Pancreas (tissue), 10 donors: ENCODE measurements at places on chromosomes 12 and 14.

- DNase-seq = no peak
Measured at GRCh38 chr12:67705394-67706370, 57.1 kb downstream of the DYRK2 start.

- no peak for DNase-seq
Measured at GRCh38 chr12:66449531-66449930, 147.2 kb downstream of the HELB start.

DNA sequence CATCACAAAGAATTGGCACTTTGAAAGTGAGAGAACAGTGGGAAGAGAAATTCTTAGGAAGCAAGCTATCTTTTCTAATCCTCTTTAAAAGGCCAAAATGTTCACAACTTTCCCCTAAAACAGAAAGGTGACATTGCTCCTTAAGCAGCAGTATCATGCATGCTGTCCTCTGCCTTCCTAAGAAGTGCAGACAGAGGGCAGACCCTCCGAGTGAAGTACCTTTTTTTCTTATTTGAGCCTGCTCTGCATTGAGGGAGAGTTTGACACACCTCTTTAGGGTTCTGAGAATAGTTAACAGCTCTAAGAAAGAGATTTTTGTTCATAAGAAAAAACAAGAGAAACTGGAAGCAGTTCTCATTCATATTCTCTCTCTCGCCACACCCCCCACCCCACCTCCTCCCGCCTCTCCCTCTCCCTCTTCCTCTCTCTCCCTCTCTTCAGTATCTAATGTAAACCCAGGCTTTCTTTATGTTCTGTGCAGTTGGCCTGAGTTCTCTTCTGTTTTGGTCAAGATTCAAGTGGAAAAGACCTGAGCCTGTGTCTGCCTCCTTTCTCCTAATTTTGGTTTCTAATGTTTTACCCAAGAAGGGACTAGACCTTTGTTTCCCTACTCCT lies 709.1 kb downstream of the DIO2 start:
- DNase-seq = no peak

GRCh38 chr12:25382311-25383106 lies 131.8 kb upstream of the KRAS start:
- DNase-seq = no peak

GRCh38 chr12:6768990-6769389 lies 2.8 kb downstream of the PTMS start:
- DNase-seq = no peak

DNA sequence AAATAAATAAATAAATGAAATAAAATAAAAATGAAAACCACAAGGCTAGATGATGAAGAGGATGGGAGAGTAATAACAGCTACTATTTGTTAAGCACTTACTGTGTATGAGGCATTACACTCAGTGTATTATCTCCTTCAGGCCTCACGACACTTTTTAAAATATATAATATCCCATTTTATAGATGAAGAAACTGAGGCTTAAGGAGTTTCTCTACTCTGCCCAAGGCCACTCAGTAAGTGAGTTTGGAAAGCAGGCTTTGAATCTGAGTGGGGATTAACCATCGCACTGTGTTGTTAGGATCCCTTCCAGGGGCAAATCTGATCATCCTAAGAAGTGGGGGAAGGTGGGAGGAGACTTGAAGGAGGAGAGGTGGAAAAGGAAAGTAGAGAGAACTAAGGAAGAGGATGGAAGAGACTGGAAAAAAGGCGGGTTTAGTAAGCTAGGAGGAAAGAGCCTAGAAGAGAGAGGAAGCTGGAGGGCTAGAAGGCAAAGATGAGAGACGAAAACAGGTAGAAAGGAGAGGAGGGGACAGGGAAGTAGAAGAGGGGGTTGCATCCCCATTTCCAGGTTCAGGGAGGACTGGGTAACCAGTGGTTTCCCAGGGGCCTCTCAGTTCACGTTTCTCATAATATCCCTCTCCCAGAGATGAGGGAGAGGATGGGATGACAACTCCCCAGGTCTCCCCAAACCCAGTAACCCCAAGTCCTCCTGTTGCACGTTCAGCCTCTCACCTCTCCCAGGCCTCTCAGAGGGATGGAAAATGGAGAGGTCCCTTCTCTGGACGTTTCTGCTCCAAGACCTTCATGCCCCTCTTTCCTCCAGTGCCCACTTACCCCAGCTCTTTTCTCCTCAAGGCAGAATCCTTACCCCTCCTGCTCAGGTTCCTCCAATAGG lies 1.7 kb downstream of the STAT6 start:
- DNase-seq = no peak

DNA sequence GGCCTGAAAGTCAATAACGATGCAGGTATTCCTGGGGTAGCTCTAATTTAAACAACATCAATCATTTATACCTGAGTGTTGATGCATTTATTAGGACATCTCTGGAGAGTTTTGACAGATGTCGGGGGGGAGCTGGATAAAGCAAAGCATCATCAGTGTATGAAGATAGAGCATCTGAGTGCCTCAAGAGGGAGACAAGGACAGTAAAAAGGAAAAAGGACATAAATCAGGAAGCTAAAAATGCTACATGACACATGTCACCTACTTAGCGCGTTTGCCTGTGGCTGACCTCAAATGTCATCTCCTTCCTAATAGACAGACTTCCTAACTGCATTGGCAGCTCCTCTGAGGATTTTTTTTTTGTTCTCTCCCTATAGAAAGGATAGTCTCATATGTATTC lies 259.5 kb upstream of the PKP2 start:
- DNase-seq = no peak

DNA sequence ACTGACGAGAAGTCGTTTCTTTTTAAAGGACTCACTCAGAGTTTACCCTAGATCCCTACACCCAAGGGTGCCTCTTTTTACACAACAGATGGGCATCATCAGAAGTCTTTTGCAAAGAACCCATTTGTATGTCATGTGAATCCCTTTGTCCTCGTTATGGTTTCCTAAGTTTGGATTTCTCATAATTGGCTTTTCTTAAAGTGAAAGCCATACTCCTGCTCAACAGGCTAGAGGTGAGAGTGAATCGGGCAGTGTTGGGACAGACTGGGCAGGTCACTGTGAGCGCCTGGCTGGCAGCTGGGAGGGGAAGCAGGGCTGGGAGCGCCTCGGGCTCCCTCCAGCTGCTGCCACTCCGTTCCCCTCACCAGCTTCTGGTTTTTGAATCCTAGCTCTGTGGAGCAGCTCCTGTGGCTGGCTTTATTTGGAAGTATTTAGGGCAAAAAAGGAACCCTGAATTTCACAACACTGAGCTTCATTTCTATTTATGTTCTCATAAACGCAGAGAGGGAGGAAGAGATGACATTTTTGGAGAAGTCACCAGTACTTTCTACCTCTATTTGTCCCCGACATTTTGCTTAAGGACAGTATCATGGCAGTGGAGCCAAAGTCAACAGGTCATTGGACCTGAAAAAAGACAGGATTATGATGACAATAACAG lies 63.8 kb upstream of the ACTN1 start:
- DNase-seq = peak; percentile 76

DNA sequence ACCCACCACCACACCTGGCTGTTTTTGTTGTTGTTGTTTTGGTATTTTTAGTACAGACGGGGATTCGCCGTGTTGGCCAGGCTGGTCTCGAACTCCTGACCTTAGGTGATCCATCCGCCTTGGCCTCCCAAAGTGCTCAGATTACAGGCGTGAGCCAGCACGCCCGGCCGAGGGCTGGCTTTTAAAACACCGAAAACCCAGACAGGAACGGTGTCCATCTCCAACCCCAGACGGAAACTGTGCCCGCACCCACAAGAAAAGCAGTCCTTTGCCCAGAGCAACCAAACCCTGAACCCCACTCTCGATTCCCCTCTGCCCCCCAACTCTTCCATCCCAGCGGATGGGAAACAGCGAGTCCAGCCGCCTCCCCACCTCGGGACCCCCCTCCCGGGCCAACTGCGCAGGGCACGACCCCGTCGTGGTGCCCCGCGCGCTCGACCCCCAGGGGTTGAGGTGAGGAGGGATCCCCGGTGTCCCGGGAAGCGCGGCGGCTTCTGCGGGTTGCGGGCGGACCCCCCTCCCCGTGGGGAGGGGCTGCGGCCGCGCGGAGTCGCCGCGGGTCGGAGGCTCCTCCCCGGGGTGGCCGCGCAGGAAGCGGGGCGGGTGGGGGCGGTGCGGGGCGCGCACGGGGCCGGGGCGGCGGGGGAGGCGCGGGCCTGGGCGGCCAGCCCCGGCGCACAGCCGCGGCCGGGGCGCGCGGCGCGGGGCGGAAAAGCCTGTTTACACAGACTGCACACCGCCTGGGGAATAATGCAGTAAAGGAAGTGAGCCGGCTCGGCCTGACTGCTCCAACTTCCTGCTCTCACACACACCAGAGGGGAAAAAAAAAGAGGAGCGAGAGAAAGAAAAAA lies at the start of gene ELK3:
ELK3 (plus strand) TSS at position 651 of the 851 bp plus-strand sequence.
- DNase-seq = peak; percentile 84

GRCh38 chr14:59961518-59962062 lies 41.6 kb downstream of the LRRC9 start:
- no peak for DNase-seq
